ENCODE measurements at places on chromosomes 6 and 20.

- H3K4me3 ChIP-seq, result no peak overlapping the region
- DNase-seq, result no peak
- H3K27ac ChIP-seq, result no peak overlapping the region
- no peaks in the 10 kb centered on the region for H3K36me3 ChIP-seq
- H3K27me3 ChIP-seq, result no peaks in the 10 kb centered on the region
Observed at GRCh38 chr6:14406614-14407331, 289.2 kb downstream of the CD83 start.

- DNase-seq, result no peak
- no peaks in the 10 kb centered on the region for H3K27me3 ChIP-seq
- H3K4me3 ChIP-seq, result peak overlapping the region; percentile 7
- no peaks in the 10 kb centered on the region for H3K36me3 ChIP-seq
- H3K4me1 ChIP-seq, result peaks cover 38% of the 10 kb centered on the region
Observed at GRCh38 chr6:21109391-21110178, 484.0 kb upstream of the SOX4 start.

GRCh38 chr6:82227770-82228169 lies 19.8 kb downstream of the IBTK start:
- DNase-seq, result no peak
- no peak overlapping the region for H3K4me3 ChIP-seq
- peak overlapping the region; percentile 64 for H3K27ac ChIP-seq
- no peaks in the 10 kb centered on the region for H3K27me3 ChIP-seq

GRCh38 chr20:32506721-32507120 lies 78.4 kb downstream of the NOL4L start:
- no peak overlapping the region for H3K27ac ChIP-seq
- DNase-seq, result no peak
- no peak overlapping the region for H3K4me3 ChIP-seq

- DNase-seq, result no peak
- peaks cover 10% of the 10 kb centered on the region for H3K4me1 ChIP-seq
- no peak overlapping the region for H3K4me3 ChIP-seq
- H3K36me3 ChIP-seq, result peaks cover 30% of the 10 kb centered on the region
Observed at GRCh38 chr6:98831057-98831958, 3.1 kb upstream of the POU3F2 start.

GRCh38 chr6:37820718-37821079 lies 1.2 kb downstream of the ZFAND3 start:
- H3K27ac ChIP-seq, result peak overlapping the region; percentile 88
- H3K36me3 ChIP-seq, result peaks cover 53% of the 10 kb centered on the region
- DNase-seq, result no peak
- peak overlapping the region; percentile 98 for H3K4me3 ChIP-seq
- H3K27me3 ChIP-seq, result peaks cover 14% of the 10 kb centered on the region
- H3K4me1 ChIP-seq, result peaks cover 58% of the 10 kb centered on the region

DNA sequence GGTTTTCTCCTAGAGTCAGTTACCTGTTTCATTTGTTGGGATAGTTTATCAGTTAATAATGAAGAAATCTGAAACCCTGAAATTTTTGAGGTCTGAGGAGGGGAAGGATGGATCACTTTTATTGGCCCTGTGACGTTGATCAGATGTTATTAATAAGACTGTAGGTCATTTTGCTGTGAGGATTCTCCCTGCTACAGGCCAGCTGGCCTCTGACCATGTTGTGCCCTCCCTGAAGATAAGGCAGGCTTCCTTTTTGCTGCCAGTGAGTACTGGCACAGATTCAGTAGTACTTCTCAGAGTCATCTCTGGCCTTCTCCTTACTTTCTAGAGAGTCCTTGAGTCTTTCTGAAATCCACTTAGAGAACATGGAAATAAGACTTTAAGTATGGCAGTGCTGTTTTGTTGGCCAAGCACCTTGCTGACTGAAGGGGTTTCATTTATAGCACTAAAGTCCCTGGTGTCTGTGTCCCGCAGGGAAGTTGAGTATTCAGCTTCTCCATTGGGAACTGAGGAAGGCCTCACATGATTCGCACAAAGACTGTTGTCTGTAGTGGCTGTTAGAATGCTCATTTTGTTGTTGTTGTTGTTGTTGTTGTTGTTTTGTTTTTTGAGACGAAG lies 202.6 kb downstream of the DTNBP1 start:
- no peak for DNase-seq
- H3K36me3 ChIP-seq, result no peaks in the 10 kb centered on the region

DNA sequence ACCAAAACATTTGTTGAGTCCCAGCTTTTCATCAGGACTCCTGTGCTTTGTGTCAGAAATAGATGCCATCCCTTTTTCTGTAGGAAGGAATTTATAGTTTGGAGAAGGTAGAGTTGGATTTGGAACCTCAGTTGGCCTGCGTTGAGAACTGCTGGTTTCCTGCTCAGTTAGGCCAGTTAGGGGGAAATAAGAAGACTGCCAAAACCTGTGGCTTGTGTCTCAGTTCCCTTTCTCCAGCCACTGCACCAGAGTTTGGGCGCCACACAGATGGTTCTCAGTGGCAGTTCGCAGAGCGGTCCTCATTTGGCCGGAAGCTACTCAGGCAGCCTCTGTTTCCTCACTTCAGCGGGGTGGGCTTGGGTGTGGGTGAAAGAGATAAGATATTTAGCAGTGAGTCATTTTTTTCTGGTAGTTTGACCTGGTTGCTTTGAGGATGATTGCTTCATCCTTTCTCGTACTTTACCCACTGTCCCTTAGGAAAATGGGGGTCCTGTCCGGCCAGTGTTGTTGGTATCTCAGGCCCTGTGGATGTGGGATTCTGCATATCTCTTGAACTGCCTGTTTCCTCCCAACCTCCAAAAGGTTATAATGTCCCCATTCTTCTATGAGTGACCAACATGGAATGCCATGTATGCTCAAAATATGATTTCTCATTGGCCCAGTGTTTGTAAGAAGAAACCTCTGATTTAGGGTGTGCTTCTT lies 53.7 kb downstream of the JARID2 start:
- H3K36me3 ChIP-seq, result no peaks in the 10 kb centered on the region
- H3K27ac ChIP-seq, result no peak overlapping the region
- DNase-seq, result no peak
- peaks cover 14% of the 10 kb centered on the region for H3K4me1 ChIP-seq

DNA sequence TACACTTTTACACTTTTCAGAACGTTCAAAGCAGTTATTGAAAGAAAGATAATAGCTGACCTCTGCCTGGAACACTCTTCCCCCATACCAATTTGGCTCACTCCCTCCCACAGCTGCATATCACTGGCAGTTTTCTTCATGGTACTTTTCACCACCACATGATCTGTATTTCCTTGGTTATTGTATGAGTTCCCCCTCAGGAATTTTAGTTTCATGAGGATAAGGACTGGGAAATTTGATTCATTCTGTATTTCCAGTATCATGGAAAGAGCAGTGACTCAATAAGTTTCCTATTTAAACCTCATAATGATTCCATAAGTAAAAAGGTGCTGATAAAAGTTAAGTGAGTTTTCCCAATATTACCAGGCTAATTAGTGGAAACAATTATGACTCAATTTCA lies 16.0 kb downstream of the HTR1B start:
- H3K27ac ChIP-seq, result no peak overlapping the region
- no peaks in the 10 kb centered on the region for H3K27me3 ChIP-seq
- H3K4me3 ChIP-seq, result no peak overlapping the region
- H3K36me3 ChIP-seq, result no peaks in the 10 kb centered on the region

GRCh38 chr20:43824309-43825050 lies 90.2 kb upstream of the TOX2 start:
- no peak overlapping the region for H3K27ac ChIP-seq
- DNase-seq, result peak; percentile 19
- H3K36me3 ChIP-seq, result no peaks in the 10 kb centered on the region
- H3K27me3 ChIP-seq, result peaks cover 74% of the 10 kb centered on the region
- H3K4me3 ChIP-seq, result no peak overlapping the region

GRCh38 chr6:165447141-165447540 lies 137.7 kb upstream of the C6orf118 start:
- no peak for DNase-seq
- no peaks in the 10 kb centered on the region for H3K36me3 ChIP-seq
- H3K4me3 ChIP-seq, result no peak overlapping the region
- no peak overlapping the region for H3K27ac ChIP-seq
- H3K27me3 ChIP-seq, result no peaks in the 10 kb centered on the region

DNA sequence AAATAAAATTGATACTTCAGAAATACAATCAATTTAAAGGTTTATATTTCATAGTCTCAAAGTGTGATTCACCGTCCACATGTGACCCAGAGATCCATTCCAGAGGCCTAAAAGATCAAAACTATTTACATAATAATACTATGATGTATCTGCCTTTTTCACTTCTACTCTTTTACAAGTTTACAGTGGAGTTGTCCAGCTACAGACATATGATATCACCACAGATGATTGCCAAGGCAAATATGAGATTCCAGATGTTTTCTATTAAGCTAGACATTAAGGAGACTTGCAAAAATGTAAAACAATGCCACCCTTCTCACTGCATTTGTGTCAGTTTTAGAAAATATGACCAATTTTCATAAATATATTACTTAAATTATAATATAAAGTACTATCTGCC lies 443.7 kb downstream of the GJA1 start:
- no peaks in the 10 kb centered on the region for H3K36me3 ChIP-seq
- DNase-seq, result no peak
- H3K4me1 ChIP-seq, result no peaks in the 10 kb centered on the region

GRCh38 chr20:5480824-5481600 lies 164.3 kb upstream of the PROKR2 start:
- H3K27ac ChIP-seq, result no peak overlapping the region
- no peaks in the 10 kb centered on the region for H3K4me1 ChIP-seq
- H3K4me3 ChIP-seq, result no peak overlapping the region
- H3K36me3 ChIP-seq, result no peaks in the 10 kb centered on the region
- peaks cover 35% of the 10 kb centered on the region for H3K27me3 ChIP-seq
- DNase-seq, result no peak

DNA sequence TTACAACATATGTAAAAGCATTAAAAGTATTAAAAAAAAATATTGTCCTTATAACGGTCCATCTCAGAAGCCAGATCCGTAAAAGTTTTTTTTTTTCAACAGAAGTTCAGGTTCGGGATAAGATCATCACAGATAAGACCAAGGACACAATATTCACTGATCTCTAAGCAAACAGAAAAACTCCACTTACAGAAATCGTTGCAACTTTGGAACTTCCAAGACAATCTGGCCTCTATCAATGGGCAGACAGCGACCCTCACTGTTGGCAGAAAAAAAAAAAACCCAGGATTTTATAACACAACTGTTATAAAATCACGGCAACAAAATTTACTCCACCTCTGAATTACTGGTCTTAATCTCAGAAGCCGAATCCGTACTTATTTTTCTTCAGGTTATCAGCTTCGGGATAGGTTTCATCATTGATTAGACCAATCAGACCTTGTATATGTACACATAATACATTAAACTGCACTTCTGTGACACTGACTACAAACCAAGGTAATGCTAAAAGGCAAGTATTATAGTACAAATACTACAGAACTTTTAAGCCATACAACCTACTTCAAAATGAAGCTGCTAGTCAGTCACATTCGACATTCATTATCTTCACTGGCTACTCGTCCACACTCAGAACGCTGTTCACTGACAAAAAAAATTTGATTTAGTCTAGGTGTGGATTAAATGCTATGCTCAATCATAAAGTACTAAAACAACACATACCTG lies 34.7 kb upstream of the SYNCRIP start:
- H3K27ac ChIP-seq, result peak overlapping the region; percentile 100
- peaks cover 71% of the 10 kb centered on the region for H3K36me3 ChIP-seq
- peaks cover 12% of the 10 kb centered on the region for H3K27me3 ChIP-seq
- H3K4me1 ChIP-seq, result peaks cover 41% of the 10 kb centered on the region
- peak overlapping the region; percentile 98 for H3K4me3 ChIP-seq

- peaks cover 23% of the 10 kb centered on the region for H3K4me1 ChIP-seq
- H3K27me3 ChIP-seq, result no peaks in the 10 kb centered on the region
- peaks cover 5% of the 10 kb centered on the region for H3K36me3 ChIP-seq
- no peak for DNase-seq
- no peak overlapping the region for H3K27ac ChIP-seq
Observed at GRCh38 chr6:52724042-52724405, 39.3 kb downstream of the GSTA2 start.

GRCh38 chr20:57928181-57928967 lies 218.6 kb upstream of the PMEPA1 start:
- no peaks in the 10 kb centered on the region for H3K36me3 ChIP-seq
- DNase-seq, result no peak
- H3K4me1 ChIP-seq, result peaks cover 8% of the 10 kb centered on the region

DNA sequence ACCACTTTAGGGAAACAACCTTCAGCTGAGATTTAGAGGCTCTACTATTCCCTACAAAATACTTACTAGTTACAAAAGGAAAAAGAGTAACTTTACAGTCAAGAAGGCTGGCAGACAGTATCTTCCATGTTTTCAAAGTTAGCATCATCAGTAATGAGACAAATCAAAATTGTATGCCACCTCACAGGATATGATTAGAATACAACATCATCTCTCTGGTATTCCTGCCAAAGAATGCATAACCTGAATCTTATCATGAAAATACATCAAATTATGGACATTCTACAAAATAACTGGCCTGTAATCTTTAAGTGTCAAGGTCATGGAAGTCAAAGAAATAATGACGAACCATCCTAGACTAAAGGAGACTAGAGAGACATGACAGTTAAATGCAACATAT lies 38.4 kb downstream of the CDK5RAP1 start:
- no peak overlapping the region for H3K4me3 ChIP-seq
- no peaks in the 10 kb centered on the region for H3K4me1 ChIP-seq
- H3K27me3 ChIP-seq, result no peaks in the 10 kb centered on the region
